ENCODE measurements at places on chromosomes 13 and 19.

DNA sequence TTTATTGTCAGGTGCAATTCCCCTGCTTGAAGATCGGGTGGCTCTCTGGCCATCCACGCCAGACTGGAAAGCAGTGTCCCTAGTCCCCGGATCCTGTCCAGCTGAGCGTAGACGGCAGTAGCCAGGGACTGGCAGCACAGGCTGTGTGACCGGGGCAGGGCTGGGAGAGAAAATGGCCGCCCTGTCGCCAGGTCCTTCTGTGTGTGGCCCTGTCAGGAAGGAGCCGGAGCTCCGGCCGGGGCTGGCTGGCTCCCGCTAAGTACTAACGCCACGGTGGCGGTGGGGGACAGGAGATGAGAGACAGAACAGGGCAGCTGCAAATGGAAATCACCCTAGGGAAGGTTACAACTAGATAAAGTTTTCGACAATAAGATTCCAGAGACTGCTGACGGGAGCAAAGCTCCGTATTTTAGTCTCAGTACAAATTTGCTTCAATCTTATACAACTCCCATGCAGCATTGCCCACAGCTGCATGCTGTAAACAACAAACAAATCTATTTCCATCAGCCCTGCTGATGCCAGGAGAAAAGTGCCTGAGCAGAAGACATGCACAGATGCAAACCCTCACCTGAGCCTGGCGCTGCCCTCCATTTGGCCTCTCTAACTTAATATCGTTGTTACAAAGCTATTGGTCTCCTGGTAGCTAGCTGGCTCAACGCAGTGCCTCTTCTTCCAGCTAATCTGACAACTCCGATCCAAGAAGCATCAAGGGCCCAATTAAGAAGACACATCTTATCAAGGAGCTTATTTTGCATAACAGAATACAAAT lies 253.0 kb downstream of the TSHZ3 start:
- DNase-seq, result no peak

GRCh38 chr13:99847318-99847750 lies 124.2 kb downstream of the ZIC5 start:
- DNase-seq, result no peak

GRCh38 chr13:94661406-94661805 lies 50.9 kb downstream of the SOX21 start:
- no peak for DNase-seq

- no peak for DNase-seq
Observed at GRCh38 chr13:49877629-49878218, 58.4 kb downstream of the SPRYD7 start.

DNA sequence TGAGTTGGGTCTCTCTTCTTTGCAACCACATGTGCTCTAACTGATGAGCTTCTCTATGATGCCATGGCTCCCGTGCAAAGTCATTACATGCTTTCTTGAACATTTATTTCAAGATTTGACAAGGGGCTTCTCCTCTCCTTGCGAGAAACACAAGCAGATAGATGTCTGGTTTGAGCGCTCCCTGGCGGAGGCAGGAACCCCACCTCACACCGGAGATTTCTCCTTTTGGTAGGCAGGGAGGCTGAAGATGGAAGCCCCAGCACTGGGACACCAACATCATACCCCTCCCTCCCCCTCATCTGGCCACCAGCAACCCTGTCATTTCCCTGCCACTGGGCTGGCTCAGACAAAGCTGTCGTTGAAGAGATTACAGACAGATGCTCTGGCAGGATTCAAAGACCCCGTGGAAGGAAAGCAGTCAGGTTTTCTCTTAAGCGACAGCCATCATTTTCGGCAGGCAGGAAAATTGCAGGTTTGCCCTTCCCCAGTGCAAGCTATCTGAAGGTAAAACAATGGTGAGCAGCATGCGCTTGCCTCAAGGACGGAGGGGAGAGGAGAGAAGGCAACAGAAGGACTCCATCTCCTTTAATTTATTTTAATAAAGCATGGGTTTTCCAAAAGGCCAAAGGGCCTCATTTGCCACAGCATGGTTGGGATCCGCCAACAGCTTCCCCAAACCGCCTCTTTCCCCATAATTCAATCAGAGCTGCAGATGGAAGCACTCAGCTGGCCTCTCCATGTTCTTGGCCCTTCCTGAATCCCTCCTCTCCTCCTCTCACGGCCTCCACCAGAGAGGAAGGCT lies 344.1 kb upstream of the TSHZ3 start:
- DNase-seq, result no peak

GRCh38 chr13:40158218-40158617 lies 502.8 kb downstream of the COG6 start:
- DNase-seq, result no peak

- no peak for DNase-seq
Observed at GRCh38 chr19:2603334-2603733, 99.2 kb downstream of the GNG7 start.

- no peak for DNase-seq
Observed at GRCh38 chr19:3100747-3101730, 6.9 kb downstream of the GNA11 start.

- no peak for DNase-seq
Observed at GRCh38 chr13:27421101-27421871, 3.1 kb upstream of the GTF3A start.

GRCh38 chr19:29088761-29089160 lies 124.2 kb downstream of the UQCRFS1 start:
- DNase-seq, result no peak

- DNase-seq, result peak; percentile 85
Observed at GRCh38 chr19:6767357-6768235, at the start of gene SH2D3A. Gene SH2D3A, minus strand, starts transcription at chr19:6767435. Its CDS starts 3,687 bp downstream, at chr19:6763748.

DNA sequence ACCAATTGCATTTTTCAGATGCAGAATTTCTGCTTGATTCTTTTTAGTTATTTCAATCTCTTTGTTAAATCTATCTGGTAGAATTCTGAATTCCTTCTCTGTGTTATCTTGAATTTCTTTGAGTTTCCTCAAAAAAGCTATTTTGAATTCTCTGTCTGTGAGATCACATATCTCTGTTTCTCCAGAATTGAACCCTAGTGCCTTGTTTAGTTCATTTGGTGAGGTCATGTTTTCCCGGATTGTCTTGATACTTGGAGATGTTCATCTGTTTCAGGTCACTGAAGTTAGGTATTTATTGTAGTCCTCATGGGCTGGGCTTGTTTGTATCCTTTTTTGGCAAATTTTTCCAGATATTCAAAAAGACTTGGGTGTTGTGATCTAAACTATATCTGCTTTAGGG lies 202.9 kb upstream of the SERP2 start:
- no peak for DNase-seq

GRCh38 chr13:89239361-89240127 lies 1568.4 kb downstream of the SLITRK5 start:
- DNase-seq, result no peak

GRCh38 chr13:40508767-40509342 lies 157.6 kb downstream of the FOXO1 start:
- DNase-seq, result no peak

- no peak for DNase-seq
Observed at GRCh38 chr19:13281567-13282291, 131.5 kb downstream of the IER2 start.

- no peak for DNase-seq
Observed at GRCh38 chr13:42981853-42982252, 10.2 kb downstream of the EPSTI1 start.

- no peak for DNase-seq
Observed at GRCh38 chr19:4456476-4456842, 1.1 kb downstream of the UBXN6 start.

- DNase-seq, result no peak
Observed at GRCh38 chr19:12137221-12137940, 2.8 kb downstream of the ZNF20 start.

DNA sequence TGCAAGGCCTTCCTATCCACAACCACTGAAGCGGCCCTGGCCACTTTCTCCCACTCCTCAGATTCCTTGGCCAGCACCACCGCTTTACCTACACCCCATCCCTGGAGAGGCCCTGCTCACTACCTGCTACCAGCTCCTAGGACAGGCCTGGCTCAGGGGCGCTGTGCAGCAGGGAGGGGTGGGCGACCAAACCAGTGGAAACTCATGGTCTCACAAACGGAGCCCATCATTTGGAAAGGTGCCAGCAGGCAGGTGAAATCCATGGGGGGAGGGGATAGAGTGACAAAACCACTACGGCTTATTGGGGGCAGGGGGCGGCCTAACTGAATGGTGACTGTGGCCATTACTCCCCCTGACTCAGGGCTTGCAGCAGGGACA lies 27.6 kb downstream of the C19orf47 start:
- no peak for DNase-seq

- no peak for DNase-seq
Observed at GRCh38 chr13:26219726-26220125, 2.4 kb downstream of the RNF6 start.

DNA sequence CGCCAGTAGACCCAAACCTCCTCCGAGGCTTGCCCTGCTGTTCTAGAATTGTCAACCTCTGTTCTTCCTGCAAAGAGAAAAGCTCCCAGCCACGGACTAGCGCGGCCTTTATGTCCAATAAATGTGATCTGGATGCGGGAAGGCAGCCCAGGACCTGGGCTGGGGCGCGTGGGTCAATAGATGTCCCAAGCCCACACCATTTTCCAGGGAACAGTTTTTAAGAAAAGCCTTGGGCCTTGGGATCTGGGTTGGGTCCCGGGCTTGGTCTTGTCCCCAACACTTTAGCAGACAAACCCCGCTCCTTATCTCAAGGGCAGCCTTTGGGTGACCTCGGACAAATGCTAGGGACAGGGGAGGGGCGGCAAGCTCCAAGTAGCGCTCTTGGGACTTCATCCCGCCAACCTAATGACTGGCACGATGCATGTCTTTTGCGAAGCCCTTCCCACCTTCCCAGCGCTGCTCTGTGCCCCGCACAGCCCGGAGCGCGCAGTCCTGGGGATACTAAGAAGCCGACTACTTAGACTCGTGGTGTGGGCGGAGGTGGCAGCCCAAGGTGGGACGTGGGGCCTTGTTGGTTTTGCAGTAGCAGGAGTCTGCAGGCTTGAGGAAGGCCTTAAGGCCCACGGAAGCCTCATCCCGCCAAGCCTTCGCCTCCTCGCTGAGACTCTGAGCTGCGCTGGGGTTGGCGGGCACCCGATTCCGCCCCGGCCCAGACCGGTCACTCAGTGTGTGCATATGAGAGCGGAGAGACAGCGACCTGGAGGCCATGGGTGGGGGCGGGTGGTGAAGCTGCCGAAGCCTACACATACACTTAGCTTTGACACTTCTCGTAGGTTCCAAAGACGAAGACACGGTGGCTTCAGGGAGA lies 10.8 kb downstream of the SOX21 start:
- DNase-seq, result no peak

GRCh38 chr19:42129399-42130253 lies 2.6 kb downstream of the POU2F2 start:
- DNase-seq, result no peak

GRCh38 chr13:27130223-27130978 lies 41.2 kb downstream of the USP12 start:
- DNase-seq, result no peak

GRCh38 chr13:110157718-110158117 lies 149.2 kb downstream of the COL4A1 start:
- no peak for DNase-seq

GRCh38 chr13:48431987-48432615 lies 19.2 kb upstream of the LPAR6 start:
- no peak for DNase-seq

GRCh38 chr19:41166944-41167804 lies 25.8 kb upstream of the CYP2S1 start:
- DNase-seq, result no peak

DNA sequence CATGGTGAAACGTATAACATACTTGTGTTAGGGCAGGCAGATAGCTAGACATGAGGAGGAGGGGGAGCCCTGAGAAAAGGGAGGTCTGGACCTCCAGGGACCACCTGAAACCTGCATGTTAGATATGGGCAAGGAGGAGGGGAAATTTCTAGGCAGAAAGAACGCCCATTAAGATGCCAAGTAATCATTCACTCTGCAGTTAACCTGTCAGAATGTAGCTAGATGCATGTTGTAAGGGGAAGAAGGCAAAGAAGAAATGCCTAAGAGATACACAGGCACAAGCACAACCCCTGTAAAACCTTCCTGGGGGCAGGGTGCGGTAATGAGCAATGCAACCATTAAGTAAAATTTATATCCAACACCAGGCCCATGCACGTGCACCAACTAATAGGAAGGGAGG lies 1055.3 kb upstream of the SPRY2 start:
- no peak for DNase-seq

DNA sequence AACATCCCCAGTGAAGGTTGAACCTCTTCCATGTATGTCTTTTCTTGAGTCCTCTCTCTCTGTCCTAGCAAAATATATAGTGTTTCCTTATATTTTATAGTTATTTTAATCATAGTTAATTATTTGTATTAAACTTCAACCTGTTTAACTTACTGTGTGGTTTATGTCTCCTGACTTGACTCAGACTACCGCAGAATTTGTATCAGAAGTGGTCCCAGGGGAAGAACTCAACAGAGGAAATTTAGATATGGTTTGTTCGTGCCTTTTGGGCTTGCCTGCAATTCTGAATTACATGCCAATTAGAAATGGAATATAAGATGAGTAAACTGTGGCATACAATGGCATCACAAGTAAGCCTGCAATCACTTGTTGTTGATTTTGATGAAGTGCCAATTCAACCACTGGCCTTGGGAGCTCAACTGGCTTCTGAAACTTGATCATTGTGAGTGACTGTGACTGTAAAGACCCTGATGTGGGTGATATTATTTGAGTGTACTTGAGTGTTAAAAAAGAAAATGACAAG lies 1459.5 kb upstream of the PCDH20 start:
- no peak for DNase-seq

GRCh38 chr13:69168436-69168835 lies 939.2 kb upstream of the ATXN8OS start:
- DNase-seq, result no peak

- no peak for DNase-seq
Observed at GRCh38 chr19:30497034-30497433, 124.8 kb downstream of the ZNF536 start.

DNA sequence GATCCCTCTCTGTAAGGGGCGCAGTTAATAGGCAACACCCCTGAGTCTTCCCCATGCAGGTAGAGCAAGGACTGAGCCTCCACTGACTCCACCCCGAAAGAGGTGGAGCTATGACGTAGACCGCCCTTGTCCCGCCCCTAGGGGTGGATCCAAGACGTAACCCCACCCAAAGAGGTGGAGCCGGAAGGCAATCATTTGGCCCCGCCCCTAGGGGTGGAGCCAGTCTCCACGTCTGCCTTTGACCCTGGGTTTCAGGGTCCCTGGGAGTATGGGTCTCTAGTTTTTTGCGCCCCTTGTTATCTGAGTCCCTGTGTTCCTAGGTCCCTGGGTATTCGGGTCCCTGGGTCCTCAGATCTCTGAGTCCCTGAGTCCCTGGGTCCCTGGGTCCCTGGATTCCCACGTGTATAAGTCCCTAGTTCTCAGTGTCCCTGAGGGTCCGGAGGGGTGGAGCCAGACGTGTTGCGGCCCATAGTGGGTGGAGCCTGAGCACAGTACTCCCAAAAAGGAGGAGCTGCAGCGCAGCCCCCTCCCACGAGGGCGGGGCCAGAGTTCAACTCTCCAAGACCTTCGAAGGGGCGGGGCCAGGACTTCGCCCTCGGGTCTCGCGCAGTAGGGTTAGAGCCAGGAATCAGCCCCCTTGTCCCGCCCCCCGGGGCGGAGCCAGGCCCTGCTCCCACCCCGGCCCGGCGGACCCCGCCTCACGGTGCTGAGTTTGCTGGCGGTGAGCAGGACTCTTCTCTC lies 5.3 kb downstream of the DENND1C start:
- DNase-seq, result peak; percentile 36

Data from stimulated activated CD8-positive, alpha-beta memory T cell treated with anti-CD3 and anti-CD28 coated beads, Interleukin-4, amount 100 ng/mL, for 1 hour (primary cell).